ENCODE measurements at places on chromosomes 2 and 18. TPM values are rescaled to one million over a fixed set of nuclear protein-coding genes. Genes with fewer than 3 reads are reported as not detected.

GRCh38 chr2:10980071-10980470 is 68.3 kb downstream of the KCNF1 start:
- no peak for DNase-seq

DNA sequence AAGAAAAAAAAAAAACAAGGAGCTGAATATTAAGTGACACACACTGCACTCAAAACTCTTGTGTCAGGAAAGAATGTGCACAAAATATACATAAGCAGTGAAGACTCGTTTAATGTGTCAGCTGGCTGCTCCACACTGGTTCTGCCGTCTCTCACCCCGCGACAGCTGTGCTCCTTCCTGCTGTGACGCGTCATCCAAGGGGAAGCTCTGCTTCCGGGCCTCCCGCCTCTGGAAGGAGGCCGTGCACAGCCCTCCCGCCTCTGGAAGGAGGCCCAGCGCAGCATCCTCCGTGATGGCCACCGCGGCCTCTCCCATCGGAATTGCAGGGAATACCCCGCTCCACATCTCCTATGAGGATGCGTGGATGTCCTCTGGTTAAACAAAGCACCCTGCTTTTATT is 151.0 kb downstream of the HDAC4 start:
- no peak for DNase-seq

DNA sequence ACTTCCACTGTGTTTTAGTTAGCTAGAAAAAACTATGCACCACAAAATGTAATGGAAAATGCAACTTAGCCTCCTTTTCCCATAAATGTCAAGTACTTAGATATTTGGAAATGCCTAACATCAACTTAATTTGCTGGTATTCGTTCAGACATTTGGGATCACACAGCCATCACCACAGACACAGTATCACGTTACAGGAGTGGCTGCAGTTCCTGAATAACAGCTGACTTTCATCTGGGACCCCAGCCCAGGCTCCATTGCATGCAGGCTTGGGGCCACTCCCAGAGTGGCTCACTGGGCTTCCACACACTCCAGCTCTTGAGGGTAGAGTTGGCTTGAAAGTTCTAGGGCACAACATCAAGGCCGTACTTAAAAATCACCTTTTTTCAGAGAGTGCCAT is 9.3 kb downstream of the TMEM182 start:
- DNase-seq: no peak

DNA sequence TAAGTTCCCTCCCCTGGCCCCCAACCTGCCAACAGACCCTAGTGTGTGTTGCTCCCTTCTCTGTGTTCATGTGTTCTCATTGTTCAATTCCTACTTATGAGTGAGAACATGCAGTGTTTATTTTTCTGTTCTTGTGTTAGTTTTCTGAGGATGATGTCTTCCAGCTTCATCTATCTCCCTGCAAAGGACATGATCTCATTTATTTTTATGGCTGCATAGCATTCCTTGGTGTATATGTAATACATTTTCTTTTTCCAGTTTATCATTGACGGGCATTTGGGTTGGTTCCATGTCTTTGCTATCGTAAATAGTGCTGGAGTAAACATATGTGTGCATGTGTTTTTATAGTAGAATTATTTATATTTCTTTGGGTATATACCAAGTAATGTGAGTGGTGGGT is 602.2 kb downstream of the DSC3 start:
- DNase-seq: no peak

GRCh38 chr2:7721413-7721995 is 804.3 kb downstream of the RNF144A start:
- no peak for DNase-seq

The STPG4 gene
- total RNA-seq: 0.64 TPM

The GDF7 gene
- total RNA-seq: not detected
